ENCODE measurements at places on chromosomes 3 and 15. TPM values are rescaled to one million over a fixed set of nuclear protein-coding genes. Genes with fewer than 3 reads are reported as not detected.

GRCh38 chr3:119497820-119498185 is 544 bp upstream of the TIMMDC1 start:
- peak; percentile 42 for DNase-seq

GRCh38 chr3:112634786-112635541 is 6.0 kb downstream of the CCDC80 start:
- no peak for DNase-seq

Gene APBA2
- not detected for total RNA-seq

Gene CNTN6
- not detected for total RNA-seq

Measured in MCF 10A (cell line).